ENCODE measurements at places on chromosomes 2 and 18.

GRCh38 chr2:26692279-26692896 lies at the start of gene KCNK3:
TSS of gene KCNK3 (plus strand) at chr2:26692722. CDS start at chr2:26692876, 154 bp downstream.
- peak; percentile 71 for DNase-seq

DNA sequence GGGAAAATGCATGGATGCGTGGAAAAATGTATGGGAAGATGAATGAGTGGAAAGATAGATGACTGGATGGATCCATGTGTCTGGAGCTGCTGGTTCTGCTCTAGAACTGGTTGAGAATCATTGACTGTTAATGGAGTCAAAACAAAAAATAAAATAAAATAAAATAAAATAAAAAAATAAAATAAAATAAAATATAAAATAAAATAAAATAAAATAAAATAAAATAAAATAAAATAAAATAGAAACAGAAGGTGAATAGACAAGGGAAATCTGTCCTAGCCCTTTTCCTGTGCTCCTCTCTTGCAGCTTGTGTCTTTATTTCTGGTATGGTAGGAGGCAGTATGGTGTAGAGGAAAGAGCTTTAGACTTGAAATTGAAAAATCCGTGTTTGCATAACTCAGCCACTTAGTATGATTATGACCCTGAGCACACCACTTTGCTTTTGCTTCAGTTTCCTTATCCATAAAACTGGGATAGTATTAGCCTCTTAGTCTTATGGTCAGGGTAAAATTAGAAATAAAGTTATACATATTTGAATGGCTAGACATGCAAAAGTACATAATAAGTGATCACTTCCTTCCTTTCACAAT lies 51.0 kb downstream of the PSD4 start:
- no peak for DNase-seq

DNA sequence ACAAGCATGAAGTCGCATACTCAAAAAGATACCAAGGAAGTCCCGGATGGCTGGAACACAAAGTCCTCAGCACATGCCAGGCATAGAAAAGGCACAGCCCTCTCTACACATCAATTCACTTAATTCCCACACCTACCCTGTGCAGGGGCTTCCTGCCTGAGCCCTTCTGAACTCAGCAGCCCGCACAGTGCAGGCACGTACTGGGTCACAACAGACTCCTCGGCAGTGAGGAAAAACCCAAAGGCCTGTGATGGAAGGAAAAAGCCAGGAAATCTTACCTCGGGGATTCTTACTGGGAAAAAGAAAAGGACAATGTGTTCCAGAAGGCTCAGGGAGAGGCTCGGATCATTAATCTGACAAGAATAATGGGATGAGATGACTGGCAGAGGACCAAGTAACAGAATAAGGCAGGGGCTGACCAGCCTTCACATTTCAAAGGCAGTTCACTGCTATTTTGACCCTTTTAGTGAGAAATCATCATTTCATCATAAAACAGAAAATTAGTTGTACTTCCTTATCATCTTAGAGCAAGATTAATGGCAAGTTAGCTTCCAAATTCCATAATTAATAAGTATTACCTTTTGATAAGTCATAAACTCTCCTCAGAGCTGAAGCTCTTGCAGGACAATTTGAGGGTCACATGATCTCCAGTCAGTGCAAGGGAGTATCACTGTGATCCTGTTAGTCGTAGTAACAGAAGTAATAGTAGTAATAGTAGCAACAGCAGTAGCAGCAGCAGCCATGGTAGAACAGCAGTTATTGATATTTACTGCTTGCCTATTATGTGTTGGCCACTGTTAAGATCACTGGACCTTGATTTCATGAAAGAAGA lies 87.4 kb downstream of the STK39 start:
- DNase-seq, result no peak

- peak; percentile 18 for DNase-seq
These were observed 7.4 kb downstream of the SOCS6 start for GRCh38 chr18:70296289-70296688.

DNA sequence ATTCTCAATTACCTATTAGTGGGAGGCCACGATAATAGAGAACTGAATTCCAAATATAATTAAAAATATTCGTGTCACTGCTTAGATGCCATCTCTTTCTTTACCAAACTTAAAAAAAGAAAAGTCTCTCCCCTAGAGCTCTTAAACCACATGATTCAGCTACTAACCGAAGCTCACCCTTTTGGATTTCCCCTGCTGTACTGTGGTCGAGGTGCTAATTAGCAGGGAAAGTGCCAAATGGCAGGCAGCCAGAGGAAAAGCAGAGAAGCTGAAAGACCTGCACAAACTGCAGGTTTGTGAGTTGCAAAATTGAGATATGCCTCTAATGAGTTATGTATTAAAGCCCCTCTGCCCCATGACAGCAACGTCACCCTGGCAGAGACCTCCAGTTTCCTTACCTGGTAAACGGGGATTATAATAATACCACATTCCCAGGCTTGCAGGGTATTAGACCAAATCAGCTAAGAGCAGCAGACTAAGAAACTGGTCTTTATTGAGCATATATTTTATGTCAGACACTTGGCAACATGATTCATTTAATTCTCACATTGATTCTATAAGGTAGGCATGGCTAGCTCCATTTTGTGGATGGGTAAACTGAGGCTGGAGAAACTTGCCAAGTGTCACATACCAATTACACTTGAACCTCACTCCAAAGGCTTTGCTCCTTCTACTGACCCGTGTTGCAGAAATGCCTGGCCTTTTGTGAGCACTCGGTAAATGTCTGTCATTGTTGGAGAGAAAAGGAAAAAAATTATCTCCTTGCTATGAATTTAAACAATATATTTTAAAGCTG lies 259.7 kb downstream of the LPIN1 start:
- DNase-seq, result peak; percentile 20

DNA sequence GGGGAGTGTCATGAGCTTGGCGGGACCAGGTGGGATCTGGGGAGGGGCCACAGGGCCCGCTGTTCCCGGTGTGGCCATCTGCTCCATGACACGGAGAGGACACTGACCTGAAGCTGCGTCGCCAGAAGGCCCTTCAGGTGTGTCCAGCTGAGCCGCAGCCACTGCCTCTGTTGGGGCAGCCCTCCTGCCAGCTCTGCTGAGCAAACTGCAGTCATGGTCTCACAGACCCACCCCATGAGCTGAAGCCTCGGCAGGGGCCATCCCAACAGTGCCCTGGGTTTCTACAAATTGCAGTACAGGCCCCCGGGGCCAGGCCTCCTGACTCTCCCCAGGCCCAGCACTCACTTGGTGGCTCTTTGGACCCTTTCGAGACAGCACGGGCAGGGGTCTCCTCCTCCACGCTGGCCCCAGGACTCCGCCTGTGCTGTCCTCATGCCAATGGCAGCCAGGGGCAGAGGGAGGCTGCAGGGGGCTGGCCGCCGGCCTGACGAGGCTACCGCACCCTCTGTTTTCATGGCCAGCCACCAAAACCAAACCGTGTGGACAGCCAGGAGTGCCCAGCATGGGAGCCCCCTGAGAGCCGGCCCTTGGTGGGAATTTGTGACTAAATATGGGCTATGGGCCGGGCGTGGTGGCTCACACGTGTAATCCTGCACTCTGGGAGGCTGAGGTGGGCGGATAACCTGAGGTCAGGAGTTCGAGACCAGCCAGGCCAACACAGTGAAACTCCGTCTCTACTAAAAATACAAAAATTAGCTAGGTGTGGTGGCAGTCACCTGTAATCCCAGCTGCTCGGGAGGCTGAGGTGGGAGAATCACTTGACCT lies 175.2 kb upstream of the SALL3 start:
- no peak for DNase-seq

DNA sequence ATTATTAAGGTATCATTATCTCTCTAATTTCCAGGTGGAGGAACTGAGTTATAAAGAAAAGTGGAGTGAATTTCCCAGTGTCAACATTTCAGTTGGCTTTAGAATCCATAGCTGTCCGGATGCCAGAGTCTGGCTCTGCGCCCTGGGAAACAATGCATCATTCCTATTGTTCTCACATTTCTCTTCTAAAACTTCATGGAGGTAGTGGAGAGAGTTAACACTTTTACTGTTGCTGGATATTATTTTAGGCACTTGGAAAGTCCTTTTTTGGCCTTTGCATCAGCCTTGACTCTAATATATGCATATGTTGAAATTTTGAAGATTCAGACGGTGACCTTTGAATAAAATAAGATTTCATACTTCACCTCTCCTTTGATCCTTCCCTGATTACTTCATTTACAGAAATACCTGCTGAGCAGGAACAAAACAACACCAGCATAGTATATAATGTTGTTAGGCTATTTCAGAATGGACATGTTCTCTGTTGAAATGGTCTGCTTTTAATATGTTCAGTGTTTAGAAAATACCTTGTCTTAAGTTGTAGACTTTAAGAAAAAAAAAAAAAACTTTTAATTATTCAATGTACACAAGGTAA lies 148.8 kb downstream of the EPHA4 start:
- DNase-seq, result no peak

- no peak for DNase-seq
These were observed 219.8 kb downstream of the PTGR3 start for GRCh38 chr18:74989134-74989533.

- no peak for DNase-seq
These were observed 56.5 kb downstream of the NBEAL1 start for GRCh38 chr2:203071148-203071547.

- no peak for DNase-seq
These were observed 78.1 kb downstream of the WDSUB1 start for GRCh38 chr2:159208438-159208837.

GRCh38 chr2:16671760-16672159 lies 6.1 kb upstream of the CYRIA start:
- no peak for DNase-seq

DNA sequence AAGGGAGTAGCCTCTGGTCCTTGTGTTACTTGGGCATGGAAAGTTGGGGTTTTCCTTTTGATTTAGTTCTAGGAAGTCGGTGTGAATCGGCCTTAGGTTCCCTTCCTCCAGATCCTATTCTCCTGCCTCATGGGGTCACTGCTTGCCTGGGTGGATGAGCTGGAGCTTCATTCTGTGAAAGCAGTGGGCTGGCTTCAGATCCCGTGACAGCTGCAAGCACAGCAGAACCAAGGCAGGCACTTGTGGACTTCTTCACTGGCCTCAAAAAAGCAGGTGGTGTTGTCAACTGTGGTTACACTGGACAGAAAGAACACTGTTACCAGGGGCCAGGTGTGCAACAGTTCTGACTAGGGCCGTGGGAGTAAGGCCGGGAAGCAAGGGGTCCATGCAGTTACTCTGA lies 243.4 kb downstream of the LDLRAD4 start:
- DNase-seq, result no peak

GRCh38 chr18:9102508-9103375 lies at the start of gene NDUFV2:
TSS of gene NDUFV2 (plus strand) at chr18:9102699. CDS start at chr18:9102744, 45 bp downstream.
- peak; percentile 94 for DNase-seq

GRCh38 chr2:205858275-205858674 lies 176.0 kb downstream of the NRP2 start:
- DNase-seq, result no peak

DNA sequence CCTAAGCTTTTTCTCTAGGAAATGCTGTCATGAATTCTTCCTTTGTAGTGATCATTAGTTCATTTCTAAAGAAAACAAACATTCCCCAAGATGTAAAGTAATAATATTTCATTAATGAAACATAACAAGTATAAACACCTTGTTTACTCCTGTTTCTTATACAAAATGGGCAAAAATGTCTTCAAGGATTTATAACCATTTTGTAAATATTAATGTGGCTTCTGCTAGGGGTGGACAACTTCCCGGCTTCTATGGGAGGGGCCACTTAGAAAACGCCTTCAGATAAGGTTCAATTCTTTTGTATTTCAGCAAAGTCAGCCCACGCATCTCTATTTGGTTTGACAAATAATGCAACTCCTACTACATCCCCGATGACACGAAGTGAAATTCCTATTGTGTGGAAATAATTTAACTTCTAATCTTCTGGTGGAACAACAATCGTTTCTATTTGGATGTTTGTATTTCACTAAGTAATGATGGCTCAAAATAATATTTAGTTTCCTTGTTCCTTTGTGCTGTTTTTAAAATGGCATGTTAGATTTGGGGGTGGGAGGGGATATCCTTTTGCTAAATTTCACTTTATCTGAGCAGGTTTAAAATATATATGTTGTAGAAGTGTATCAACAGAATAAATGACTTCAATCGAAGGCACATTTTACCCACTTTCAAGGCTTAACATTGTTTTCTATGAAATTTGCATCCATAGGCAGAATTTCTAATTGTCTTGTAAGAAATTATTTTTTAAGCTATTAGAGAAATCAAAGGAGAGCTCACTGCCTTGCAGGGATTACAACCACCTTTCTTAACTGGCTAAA lies 14.7 kb upstream of the HOXD1 start:
- DNase-seq, result no peak

DNA sequence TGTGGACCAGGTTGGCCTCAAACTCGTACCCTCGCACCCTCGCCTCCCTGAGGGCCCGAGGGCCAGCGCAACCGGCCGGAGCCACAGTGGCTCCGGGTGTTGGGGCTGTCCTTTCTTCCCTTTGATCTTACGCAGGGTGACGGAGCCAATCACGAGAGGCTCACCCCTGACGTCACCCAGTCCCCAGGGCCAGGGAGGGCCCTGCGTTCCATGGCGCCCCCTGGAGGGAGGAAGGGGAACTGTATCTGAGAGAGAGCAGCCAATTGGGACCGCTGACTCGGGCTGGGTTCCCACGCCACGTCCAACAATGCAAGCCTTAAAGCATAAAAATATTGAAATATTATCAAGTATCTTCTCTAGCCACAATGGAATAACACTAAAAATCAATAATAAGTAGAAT lies 432.8 kb upstream of the LRRTM4 start:
- no peak for DNase-seq

GRCh38 chr2:145691659-145692058 lies 1171.7 kb upstream of the ZEB2 start:
- no peak for DNase-seq

- DNase-seq, result peak; percentile 75
These were observed 74.2 kb downstream of the CDK15 start for GRCh38 chr2:201880579-201880978.

- DNase-seq, result peak; percentile 44
These were observed 138.9 kb upstream of the NABP1 start for GRCh38 chr2:191539068-191539467.

DNA sequence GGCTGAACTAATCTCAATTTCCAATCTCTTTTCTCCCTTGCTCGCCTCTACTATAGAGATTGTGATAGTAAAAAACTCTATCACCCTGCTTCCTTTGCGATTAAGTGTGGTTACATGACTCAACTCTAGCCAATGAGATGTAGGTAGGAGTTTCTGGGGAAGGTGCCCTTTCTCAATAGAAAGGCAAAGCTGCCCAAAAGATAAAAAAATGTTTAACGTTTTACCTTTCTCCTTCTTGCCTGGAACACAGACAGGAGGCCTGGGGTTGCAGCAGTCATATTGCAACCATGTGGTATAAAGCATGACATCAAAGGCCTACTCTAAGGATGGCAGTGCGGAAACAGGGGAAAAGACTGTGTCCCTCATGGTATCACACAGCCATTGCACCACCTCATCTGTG lies 31.5 kb downstream of the TMEM37 start:
- DNase-seq, result no peak

- peak; percentile 58 for DNase-seq
These were observed 4.9 kb downstream of the TM4SF20 start for GRCh38 chr2:227374158-227374557.

- DNase-seq, result no peak
These were observed 245.5 kb upstream of the ZNF521 start for GRCh38 chr18:25597476-25597875.

DNA sequence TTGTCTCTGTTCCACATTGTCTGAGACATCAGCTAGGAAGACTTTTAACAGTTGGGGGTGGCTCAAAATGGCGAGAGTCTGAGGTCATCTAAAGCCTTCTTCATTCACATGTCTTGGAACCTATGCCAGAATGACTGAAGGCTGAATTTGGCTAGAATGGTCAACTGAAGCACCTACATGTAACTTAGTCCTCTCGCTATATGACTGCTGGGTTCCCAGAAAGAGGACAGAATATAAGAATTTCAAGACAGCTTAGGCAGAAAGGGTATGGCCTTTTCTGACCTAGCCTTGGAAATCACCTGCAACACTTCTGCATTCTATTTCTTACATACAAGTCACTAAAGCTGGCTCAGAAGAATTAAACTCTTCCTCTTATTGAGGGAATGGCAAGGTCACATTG lies 75.6 kb upstream of the OTX1 start:
- DNase-seq, result no peak

Data from EH (cell line).